ENCODE measurements at places on chromosomes 11 and 22.

DNA sequence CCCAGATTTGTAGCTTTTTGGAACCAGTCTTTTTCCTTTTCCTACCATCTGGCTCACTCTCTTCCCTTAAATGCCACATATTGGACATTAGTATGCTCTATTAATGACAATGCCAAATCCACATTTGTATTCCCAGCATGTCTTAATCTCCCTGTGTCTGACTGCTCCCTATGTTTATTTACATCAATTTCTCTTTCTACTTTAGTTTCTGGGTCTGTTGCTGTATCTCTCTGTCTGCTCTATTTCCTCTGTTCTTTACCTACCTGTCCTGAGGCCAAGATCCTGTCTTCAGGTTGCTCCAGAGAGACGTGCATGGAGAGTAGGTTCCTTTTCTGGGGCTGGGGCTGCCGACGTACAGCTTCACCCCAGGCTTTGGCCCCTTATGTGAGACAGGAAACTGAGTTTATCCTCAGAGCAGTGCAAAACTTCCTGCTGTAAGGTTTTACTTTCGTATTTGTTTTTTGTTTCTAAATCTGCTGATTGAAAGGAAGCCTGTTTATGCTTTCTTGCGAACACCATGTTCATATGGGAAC is 25.6 kb downstream of the OR2AG2 start:
- DNase-seq, result no peak

GRCh38 chr11:123054301-123055065 is 7.5 kb downstream of the HSPA8 start:
- DNase-seq, result no peak

- no peak for DNase-seq
Measured at GRCh38 chr11:26847977-26848376, 126.1 kb upstream of the SLC5A12 start.

GRCh38 chr11:93747122-93747521 is 5.7 kb downstream of the C11orf54 start:
- no peak for DNase-seq

GRCh38 chr22:24120044-24120443 is 61.2 kb upstream of the SUSD2 start:
- no peak for DNase-seq

- DNase-seq, result no peak
Measured at GRCh38 chr11:20388096-20389055, 860 bp downstream of the PRMT3 start.

DNA sequence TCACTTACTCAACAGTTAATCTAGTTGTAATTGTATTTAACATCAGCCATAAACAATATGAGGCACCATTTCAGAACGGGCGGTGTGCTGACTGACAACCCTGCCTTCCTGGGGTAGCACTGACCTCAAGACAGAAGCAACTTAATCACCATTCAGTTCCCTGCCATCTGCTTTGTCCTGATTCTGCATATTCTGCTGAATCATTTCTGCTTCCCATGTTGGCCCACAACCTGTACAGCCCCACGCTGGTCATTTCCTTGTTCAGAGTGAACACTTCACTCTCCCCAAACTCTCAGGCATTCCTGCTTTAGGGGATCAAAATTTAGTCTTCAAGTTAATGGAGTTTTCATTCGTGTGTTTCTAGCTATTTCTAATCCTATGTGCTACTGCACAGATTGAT is 132.3 kb upstream of the ZBED5 start:
- DNase-seq, result no peak

DNA sequence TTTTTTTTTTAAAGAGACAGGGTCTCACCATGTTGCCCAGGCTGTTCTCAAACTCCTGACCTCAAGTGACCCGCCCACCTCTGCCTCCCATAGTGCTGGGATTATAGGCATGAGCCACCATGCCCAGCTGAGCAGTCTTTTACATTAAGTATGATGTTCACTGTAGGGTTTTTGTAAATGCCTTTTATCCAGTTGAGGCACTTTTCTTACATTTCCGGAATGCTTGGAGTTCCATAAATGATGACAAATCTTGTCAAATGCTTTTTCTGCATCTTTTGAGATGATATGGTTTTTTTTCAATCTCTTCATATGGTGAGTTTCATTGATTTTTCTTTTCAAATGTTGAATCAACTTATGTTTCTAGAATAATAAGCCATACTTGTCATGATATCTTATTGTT is 29.4 kb upstream of the CTTN start:
- DNase-seq, result no peak

DNA sequence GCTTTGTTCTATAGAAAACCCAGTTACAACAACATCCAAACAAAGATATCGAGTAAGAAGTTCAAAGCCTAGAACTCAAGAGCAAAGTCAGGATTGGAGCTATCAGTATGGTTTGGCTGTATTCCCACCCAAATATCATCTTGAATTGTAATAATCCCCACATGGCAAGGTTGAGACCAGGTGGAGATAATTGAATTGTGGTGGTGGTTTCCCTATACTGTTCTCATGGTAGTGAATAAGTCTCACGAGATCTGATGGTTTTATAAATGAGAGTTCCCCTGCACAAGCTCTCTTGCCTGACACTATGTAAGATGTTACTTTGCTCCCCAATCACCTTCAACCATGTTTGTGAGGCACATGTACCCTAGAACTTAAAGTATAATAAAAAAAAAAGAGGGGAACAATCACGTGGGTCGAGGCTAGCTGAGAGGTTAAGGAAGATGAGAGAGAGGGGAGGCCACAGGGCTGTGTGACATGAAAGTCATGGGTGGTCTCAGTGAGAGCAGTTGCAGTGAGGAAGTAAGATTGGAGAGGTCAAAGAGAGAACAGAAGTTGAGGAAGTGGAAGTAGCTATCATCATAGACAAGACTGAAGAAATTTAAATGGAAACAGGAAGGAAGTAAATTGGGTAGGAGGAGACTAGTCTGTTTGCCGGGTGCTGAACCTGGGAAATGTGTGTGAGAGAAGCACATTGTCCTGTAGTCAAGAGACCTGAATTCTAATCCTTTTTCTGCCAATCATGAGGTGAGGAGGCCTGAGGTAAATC is 80.1 kb upstream of the CD44 start:
- DNase-seq, result no peak

GRCh38 chr11:36155770-36156160 is 133.5 kb downstream of the COMMD9 start:
- DNase-seq, result no peak

DNA sequence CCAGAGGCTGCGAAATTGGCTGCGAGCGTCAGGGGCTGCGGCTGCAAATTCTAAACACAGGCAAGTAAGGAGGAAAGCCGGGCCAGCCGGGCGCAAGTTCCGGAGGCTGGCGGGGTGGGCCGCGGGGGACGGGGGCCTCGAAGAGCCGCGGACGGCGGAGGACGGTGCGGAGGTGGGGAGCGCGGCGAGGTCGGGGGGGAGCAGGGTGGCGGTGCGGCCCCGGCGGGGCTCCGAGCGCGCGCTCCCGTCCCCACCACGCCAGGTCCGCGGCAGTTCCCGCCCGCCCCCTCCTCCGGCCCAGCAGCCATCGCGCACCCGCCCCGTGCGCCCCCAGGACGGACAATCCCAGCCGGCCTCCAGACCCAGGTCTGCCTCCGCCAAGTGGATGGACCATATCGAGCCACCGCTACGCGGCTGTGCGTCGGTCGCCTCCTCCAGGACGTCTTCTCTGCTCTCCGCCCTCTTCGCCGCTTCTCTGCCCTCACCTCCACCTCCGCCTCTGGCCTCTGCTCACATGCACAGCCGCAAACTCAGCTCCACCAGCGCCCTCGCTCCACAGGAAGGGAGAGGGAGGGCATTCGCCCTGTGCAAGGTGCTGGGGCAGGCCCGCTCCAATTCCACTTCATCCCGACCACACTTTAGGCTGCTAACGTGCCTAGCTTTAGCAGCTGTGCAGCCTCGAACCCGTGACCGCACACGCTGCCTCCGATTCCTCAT is 7.2 kb downstream of the ELFN2 start:
- no peak for DNase-seq

GRCh38 chr22:49567899-49568750 is 259.5 kb downstream of the BRD1 start:
- no peak for DNase-seq

- no peak for DNase-seq
Measured at GRCh38 chr11:57426439-57426928, 437 bp downstream of the SLC43A3 start.

GRCh38 chr22:38228326-38228872 is 26.6 kb downstream of the MAFF start:
- DNase-seq, result no peak

DNA sequence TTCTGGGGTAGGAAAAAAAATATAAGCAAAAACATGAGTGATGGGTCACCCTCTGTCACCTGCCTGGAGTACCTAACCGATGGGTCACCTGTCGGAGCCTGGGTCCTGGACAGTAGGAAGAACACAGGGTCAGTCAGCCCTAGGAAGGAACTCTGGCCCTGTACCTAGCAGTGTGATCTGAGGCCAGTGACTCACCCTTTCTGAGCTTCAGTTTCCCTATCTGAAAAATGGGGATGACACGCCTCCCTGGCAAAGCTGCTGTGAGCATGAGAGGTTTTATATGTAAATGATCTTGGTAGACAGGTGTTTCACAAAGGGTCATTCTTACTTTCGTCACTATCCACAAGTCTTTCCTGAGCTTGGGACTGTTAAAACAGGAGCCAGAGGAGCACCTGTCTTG is 182.0 kb downstream of the ST3GAL4 start:
- DNase-seq, result no peak

GRCh38 chr11:115439385-115439784 is 64.8 kb downstream of the CADM1 start:
- no peak for DNase-seq

DNA sequence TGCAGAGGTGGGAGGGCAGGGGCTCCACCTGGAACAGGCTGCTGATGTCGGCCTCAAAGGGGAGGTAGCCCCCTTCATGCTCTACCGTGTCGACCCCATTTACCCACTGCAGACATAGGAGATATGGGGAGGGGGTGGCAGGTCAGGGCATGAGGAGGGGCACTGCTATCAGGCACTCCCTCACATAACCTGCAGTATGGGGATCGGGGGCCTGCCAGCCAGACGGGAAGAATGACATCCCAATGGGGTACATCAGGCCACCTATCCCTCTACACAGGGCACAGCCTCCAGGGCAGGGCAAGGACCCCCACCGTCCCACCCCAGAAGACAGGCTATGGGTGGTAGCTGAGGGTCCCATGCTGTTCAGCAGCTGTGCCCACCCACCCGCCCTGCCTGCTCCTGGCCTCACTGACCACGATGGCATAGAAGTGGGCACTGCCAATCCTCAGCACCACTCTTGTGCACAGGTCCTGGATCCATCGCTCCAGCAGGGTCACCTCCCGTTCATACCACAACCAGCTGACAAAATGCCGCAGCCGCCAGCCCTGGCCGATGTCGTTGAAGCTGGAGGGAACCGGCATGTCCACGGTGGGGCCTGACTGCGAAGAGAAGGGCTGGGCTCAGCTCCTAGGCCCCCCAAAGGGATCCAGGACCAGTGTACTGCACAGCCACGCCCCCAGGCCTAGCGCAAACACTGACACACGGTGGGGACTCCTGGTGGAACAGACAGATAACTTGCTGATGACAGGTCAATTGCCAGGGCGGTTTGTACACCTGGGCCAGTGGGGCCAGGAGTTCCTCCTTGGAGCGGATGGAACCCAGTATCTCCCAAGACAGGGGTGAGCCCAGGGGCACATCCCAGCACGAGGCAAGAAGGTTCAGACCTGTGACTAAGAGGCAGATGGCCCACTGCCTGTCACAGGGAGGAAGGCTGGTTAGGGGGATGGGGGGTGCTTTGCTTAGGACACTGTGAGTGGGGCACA is 24.1 kb downstream of the RGL4 start:
- DNase-seq, result no peak

DNA sequence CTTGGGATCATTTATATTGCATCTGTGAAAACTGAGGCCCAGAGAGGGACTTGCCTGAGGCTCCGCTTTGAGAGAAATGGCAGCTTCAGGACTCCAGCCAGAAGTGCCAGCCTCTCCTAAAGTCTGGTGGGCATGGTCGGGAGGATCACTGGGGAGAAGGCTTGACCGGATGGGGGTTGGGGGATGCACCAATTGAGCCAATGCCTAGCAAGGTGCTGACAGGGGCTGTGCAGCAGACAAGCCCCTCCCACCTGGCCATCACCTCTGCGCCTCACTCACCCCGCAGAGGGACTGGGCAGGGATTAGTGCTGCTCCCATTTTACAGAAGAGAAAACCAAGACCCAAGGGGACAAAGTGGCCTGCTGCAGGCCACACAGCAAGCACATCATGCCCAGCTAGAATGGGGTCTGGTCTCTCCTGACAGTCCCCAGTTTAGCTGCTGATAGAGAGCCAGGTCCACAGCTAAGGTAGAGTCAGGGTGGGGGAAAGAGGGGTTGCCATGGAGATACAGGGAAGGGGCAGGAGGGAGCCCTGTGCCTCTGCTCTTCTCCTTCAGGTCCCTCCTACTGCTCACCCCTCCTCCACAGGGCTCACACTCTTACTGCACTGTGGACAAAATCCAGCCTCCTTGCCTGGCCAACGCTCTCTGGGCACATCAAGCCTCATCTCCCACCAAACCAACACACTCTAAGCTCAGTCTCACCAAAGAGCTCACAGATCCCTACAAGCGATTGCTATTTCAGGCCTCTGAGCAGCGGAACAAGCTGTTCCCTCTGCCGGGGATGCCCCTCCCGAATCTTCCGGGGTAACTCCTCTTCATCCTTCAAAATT is 29.5 kb downstream of the TEF start:
- no peak for DNase-seq

DNA sequence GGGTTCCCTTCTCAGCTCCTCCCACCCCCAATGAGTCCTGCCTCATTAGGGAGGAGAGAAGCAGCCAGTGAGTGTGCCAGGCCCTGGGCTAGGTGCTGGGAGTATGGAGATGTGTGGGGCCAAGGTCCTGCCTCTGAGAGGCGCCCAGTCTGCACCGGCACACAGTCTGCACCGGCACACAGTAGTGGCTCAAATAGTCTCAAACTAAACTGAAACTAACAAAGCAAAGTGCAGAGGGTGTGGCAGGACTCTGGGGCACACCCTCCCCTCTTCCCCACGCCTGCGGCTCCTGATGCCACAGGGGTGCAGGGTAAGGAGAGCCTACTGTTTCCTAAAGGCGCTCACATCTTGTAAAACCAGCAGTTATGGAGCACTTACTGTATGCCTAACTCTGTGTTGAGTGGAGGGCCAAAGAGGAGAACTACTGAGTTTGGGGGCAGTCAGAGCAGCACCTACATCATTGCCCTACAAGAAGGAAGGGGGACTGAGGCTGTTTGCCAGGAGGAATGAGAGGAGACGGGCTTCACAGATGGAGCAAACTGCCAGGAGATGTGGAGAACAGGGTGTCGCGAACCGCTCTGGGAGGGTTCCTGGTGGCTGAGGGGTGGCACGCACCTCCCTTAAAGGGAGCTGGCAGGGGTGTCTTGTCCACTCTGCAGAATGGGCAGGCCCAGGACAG is 939 bp upstream of the SH3BP1 start:
- DNase-seq, result no peak

- no peak for DNase-seq
Measured at GRCh38 chr11:103696123-103696522, 340.3 kb upstream of the DDI1 start.

- no peak for DNase-seq
Measured at GRCh38 chr11:96680211-96681018, 290.6 kb downstream of the JRKL start.

- no peak for DNase-seq
Measured at GRCh38 chr11:62532096-62532495, 14.5 kb downstream of the AHNAK start.

- no peak for DNase-seq
Measured at GRCh38 chr22:41528938-41529561, 15.2 kb downstream of the POLR3H start.
